Dermis microvascular lymphatic vessel endothelial cell (primary cell): ENCODE measurements at places on chromosomes 5 and 9. TPM values are rescaled to one million over a fixed set of nuclear protein-coding genes. Genes with fewer than 3 reads are reported as not detected.

Gene IRF1
- 11.2 and 23.4 TPM in 2 replicates for total RNA-seq

Gene TMEM174
- total RNA-seq, result not detected in 2 replicates

Gene EMB
- under 0.01 TPM in 2 replicates for total RNA-seq

Gene BTNL9
- under 0.01 and 0.13 TPM in 2 replicates for total RNA-seq

Gene LRRC19
- total RNA-seq, result not detected in 2 replicates

Gene FAM151B
- 1.9 and 2.3 TPM in 2 replicates for total RNA-seq
